ENCODE measurements at places on chromosomes 6 and 20. TPM values are rescaled to one million over a fixed set of nuclear protein-coding genes. Genes with fewer than 3 reads are reported as not detected.

DNA sequence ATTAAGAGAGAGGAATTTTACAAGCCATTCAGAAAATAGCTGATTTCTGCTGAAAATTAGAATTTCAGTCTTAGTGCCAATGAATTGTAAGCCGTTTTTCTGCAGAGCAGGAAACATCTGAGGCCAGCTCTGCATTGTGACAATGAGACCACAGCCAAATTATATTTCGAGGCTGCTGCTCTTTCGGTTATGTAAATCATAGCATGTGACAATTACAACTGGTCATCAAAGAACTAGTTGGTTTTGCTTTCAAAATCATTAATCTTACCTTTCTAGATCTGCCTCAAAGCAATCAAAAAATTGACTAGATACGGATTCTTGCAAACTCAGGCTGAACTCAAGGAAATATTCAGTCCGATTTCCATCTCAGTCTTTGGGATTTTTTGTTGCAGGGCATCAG, 33.4 kb upstream of the INSM1 start:
- no peak for DNase-seq

- no peak for DNase-seq
Observed at GRCh38 chr6:30876039-30876730, 8.1 kb upstream of the DDR1 start.

The SMLR1 gene
- not detected for total RNA-seq

The ANKRD66 gene
- not detected for total RNA-seq
